ENCODE measurements at places on chromosomes 11 and 22.
A peak's percentile ranks its signal among the peaks of the same experiment; 100 is the strongest.

DNA sequence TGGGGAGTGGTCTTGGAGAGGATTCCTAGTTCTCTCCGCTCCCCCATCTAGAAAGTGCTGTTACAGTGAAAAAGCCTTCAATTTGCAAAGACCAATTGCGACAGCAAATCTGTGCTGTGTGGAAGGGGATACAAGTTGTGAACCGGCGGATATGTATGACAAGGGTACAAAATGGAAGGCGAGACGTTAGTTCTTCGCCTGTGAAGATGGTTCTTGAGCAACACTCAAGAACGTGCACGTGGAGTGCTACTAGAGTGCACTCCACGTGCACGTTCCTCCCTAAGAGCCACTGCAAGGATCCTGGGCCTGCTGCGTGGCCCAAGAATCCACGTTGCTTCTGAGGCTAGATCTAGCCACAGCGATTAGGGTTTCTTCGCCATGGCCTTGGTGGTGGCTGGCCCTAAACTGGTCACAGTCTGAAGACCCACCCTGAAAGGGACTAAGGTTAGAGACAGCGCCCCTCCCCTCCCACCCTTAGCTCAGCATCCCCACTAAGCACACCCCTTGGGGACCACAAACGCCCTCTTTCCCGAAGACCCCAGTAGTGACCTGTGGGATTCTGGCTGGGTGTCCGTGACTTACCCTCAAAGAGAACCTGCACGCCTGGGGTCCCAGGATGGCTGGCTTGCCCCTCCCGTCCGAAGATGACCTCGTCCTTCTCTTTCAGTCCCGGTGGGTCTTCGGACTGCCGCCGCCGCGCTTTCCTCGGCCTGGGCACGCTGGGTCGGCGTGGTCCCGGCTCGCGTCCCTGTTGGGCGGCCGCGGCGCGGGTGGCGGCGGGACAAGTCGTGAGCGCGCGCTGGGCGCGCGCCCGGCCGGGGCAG lies 519 bp upstream of the PDE3B start:
- DNase-seq: peak; percentile 49

GRCh38 chr11:18108254-18108653 lies 2.4 kb upstream of the SAAL1 start:
- no peak for DNase-seq

DNA sequence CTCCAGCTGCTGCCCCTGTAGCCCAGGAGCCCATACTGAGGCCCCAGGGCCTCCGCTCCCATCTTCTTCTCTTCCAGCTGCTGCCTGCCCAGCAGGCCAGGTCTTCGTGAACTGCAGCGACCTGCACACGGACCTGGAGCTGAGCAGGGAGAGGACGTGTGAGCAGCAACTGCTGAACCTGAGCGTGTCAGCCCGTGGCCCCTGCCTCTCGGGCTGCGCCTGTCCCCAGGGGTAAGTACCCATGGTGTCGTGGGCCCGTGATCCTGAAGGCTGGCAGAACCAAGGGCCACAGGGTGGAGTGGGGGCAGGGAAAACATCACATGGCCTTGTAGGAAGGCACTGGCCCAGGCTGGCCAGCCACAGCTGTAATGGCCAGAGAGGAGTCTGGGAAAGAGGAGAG lies 31.2 kb downstream of the OTOG start:
- no peak for DNase-seq

DNA sequence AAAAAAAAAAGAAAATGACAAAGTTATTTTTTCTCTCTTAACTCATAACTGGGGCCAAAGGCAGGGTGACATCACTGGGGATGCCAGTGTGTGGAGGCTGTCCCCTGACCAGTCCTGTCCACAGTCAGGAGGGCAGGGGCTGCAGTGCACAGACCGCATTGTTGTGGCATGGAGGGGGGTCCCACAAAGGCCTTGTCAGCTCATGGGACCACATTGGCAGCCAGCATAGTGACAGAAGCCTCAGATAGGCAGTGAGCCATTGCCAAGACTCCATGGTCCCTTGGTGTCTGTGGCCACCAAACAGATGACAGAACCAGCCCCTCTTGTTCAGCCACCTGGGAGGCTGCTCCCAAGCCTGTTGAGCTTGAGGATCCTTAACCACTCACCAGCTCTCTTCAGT lies 4.1 kb downstream of the TMEM80 start:
- no peak for DNase-seq

DNA sequence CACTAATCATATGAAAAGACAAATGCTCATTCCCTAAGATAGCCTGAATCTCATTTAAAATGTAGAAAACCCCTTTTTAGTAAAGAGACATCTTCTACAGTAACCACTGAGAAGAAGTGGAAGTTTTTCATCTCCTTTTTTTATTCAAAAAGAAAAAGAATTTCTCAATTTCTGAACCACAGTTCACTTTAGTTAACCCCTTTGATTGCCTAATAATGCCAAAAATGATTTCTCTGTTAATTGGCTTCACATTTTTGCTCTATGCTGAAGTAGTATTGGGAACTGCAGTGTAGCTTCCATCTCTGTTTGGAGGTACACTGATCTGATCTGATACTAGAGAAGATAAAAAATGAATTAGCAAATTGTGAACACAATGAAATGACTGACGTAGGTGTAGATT lies 58.3 kb downstream of the CD44 start:
- DNase-seq: no peak

DNA sequence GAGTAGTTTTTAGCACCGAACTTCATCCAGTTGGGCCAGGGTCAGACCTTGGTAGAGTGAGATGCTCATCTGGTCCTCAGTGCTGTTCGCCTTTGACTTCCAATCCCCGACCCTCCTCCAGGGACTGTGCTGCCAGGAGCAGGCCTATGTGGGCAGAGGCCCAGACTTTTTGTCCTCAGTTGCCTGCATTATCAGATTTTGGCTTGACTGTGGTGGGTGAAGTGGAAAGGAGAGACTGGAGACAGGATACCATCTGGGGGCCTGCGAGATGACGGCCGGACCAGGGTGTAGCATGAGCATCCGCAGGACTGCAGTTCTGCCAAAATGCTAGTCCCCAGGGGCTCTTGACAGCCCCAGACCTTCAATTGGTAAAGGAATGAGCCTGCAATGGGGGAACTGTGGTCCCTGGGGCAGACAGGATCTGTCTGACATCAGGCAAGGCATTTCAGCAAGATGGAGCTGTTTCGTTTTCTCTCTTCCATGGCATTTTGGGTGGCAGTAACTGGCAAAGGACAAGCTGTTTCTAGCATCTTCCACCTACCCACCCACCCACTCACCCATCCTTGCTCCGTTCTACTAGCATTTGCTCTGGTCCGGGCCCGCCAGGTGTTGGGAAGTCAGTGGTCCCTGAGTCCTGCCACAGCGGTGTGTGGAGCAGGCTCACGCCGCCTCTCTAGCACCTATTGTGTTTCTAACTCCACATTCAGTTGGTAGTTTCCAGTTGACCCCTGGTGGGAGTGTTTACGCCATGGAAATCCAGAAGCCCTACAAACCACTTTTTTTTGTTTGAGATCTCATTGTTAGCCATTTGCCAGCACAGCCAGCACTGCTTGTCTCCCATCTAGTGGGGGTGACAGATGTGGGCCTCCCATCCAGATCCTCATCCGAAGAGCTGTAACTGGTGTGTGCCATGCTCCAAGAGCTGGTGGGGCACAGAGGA lies 53.5 kb downstream of the OTOG start:
- DNase-seq: no peak

Measured in NCI-H82 (cell line).